ENCODE measurements at places on chromosomes 13 and 19.

- no peak for DNase-seq
Measured at GRCh38 chr19:17329366-17330261, 5.0 kb downstream of the ANO8 start.

DNA sequence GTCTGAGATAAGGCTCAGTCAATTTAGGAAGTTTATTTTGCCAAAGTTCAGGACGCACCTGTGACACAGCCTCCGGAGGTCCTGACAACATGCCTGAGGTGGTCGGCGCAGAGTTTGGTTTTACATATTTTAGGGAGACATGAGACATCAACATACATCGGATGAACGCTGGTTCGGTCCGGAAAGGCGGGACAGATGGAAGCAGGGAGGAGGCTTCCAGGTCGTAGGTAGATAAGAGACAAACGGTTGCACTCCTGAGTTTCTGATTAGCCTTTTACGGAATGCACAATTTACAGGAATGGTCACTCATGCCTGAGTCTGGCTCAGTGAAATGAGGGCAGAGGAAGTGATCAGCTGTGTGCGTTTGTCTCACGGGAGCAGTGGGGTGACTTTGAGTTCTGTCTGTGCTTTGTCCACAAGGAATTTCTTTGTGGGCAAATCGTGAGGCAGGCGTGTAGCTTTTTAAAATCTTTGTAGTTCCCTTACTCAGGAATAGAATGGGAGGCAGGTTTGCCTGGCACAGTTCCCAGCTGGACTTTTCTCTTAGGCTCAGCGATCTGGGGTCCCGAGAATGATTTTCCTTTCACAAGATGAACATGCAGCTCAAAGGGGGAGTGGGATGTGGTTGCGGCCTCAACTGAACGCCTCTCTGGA is 36.2 kb downstream of the C13orf46 start:
- DNase-seq: no peak

GRCh38 chr19:11236324-11237301 is 2.8 kb upstream of the ANGPTL8 start:
- no peak for DNase-seq

DNA sequence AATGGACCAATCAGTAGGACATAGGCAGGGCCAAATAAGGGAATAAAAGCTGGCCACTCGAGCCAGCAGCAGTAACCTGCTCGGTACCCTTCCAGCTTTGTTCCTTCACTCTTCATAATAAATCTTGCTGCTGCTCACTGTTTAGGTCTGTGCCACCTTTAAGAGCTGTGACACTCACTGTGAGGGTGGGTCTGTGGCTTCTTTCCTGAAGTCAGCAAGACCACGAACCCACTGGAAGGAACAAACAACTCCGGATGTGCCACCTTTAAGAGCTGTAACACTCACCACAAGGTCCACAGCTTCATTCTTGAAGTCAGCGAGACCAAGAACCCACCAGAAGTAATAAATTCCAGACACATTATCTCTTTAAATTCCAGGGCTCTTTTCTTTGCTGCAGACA is 1922.3 kb upstream of the PCDH20 start:
- no peak for DNase-seq

DNA sequence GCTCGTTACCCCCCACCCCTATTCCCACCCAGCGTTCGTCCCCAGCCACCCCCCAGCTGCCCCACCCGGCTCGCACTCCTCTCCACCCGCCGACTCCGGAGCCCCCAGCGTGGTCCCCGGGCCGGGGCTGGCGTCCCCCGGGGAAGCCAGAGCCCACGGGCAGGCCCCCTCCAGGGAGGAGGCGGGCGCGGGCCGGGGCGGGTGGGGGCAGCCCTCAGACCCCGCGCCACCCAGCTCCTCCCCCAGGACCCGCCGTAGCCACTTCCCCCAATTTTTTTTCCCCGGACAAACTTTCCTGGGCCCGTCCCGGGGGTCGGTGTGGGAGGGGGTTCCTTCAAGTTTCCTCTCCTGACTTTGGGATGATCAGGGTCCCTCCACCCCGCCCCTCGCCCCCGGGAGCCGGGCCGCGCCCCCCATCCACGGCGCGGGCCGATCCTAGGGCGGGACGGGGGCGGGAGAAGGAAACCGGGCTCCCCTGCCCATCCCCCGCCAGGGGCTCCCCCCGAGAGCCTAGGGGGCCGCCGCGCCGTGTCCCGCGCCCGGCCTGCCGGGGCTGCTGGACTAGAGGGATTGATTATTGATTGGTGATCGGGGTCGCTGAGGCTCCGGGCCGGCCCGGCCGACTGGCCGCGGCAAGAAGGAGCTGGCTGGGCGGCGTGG is 927 bp upstream of the TSHZ3 start:
- DNase-seq: no peak

- DNase-seq: peak; percentile 99
Measured at GRCh38 chr13:110712849-110713641, 455 bp upstream of the ING1 start.

DNA sequence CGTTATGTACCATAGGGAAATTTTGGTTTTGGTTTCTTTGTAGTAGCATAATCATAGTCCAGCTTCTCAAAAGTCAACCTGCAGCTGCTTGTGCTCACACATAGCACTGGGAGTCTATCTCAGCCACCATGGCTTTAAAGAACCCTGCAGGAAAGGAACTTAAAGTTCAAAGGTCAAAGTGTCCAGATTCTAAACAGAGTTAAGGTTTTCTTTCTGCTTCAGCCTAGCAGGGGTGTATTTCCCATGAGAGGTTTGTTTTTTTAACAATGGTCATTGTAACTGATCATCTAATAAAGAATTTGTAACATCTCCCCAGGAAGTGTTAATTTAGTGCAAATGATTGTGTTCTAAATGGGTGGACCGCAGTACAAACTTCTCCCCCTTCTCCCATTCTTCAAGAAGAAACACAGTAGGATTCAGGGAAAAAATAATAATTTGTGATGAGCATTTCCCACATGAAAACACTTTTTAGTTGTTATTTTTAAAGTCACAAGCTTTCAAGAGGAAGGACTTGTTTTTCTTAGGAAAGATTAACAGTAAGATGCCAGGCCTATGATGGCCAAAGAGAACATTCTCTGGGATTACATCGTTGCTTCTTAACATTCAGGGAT is 168.0 kb downstream of the EFNB2 start:
- no peak for DNase-seq
